Heart right ventricle (tissue), 16 donors: ENCODE measurements at places on chromosomes 12 and 14. TPM values are rescaled to one million over a fixed set of nuclear protein-coding genes. Genes with fewer than 3 reads are reported as not detected.

GRCh38 chr14:101603096-101603495 is 41.8 kb downstream of the DIO3 start:
- DNase-seq: no peak

DNA sequence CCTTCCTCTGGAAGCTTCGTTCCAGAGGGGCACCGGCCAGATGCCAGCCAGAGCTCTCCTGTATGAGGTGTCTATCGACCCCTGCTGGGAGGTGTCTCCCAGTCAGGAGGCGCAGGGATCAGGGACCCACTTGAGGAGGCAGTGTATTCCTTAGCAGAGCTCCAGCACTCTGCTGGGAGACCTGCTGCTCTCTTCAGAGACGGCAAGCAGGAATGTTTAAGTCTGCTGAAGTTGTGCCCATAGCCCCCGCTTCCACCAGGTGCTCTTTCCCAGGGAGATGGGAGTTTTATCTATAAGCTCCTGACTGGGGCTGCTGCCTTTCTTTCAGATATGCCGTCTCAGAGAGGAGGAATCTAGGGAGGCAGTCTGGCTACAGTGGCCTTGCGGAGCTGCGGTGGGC is 22.2 kb upstream of the NAV3 start:
- DNase-seq: no peak

- DNase-seq: peak; percentile 68
Observed at GRCh38 chr12:132488127-132489077, 1.5 kb upstream of the FBRSL1 start.

DNA sequence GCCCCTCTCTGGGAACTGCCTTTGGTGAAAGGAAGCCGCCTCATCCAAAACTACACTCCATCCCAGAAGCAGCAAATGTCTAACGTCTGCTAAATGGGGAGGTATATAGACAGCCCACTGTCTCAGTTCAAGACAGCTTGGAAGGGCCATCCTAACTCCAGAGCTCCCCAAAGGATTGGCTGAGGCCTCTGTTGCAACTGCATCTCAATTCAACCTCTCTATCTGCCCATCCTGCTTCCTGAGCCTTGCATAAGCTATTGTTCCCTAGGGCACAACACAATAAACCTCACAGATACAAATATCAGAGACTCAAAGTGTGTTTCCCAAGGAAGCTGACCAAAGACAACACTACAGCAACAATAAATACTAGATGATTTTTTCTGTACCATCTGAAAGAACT is 495.2 kb upstream of the SOX5 start:
- no peak for DNase-seq

GRCh38 chr12:68792952-68793351 is 15.0 kb upstream of the MDM2 start:
- no peak for DNase-seq

Gene TMEM106C
- polyA plus RNA-seq: 24.1 TPM

- peak; percentile 17 for DNase-seq
Observed at GRCh38 chr12:79451978-79452377, 238.8 kb downstream of the PAWR start.

Gene ZNF84
- polyA plus RNA-seq: 12.0 TPM

GRCh38 chr14:67514203-67514607 is 18.9 kb upstream of the PLEKHH1 start:
- DNase-seq: peak; percentile 19

Gene GPX2
- not detected for polyA plus RNA-seq

Gene SDR9C7
- 0.04 TPM for polyA plus RNA-seq

Gene TEDC1
- 10.0 TPM for polyA plus RNA-seq
